ENCODE measurements at places on chromosomes 7 and 10.

DNA sequence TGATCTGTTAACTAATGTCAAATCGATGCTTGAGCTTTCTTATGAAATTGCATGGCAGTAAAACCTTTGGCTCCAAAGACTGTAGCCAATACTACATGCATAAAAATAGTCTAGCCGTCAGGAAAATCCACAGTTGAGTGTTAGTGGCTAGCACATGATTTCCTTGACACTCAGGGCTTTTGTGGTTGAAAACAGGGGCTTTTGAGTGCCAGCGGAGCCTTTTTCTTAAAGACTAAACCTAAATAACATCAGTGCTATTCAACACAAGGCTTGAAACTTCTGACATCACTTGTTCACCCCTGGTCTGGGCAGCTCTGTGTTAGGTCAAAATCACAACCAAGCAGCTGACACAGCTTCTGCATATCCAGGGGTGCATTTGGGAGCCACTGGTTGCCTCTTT lies 124.2 kb upstream of the BMPER start:
- DNase-seq = no peak

- no peak for DNase-seq
Measured at GRCh38 chr10:81479316-81479715, 395.7 kb upstream of the NRG3 start.

- DNase-seq = no peak
Measured at GRCh38 chr7:26007510-26007909, 144.5 kb upstream of the NFE2L3 start.

- DNase-seq = no peak
Measured at GRCh38 chr10:47256751-47257336, 43.2 kb upstream of the GDF10 start.

GRCh38 chr10:29039677-29040189 lies 249.1 kb upstream of the LYZL1 start:
- no peak for DNase-seq

GRCh38 chr10:79021331-79021907 lies 47.3 kb upstream of the ZMIZ1 start:
- DNase-seq = peak; percentile 19

DNA sequence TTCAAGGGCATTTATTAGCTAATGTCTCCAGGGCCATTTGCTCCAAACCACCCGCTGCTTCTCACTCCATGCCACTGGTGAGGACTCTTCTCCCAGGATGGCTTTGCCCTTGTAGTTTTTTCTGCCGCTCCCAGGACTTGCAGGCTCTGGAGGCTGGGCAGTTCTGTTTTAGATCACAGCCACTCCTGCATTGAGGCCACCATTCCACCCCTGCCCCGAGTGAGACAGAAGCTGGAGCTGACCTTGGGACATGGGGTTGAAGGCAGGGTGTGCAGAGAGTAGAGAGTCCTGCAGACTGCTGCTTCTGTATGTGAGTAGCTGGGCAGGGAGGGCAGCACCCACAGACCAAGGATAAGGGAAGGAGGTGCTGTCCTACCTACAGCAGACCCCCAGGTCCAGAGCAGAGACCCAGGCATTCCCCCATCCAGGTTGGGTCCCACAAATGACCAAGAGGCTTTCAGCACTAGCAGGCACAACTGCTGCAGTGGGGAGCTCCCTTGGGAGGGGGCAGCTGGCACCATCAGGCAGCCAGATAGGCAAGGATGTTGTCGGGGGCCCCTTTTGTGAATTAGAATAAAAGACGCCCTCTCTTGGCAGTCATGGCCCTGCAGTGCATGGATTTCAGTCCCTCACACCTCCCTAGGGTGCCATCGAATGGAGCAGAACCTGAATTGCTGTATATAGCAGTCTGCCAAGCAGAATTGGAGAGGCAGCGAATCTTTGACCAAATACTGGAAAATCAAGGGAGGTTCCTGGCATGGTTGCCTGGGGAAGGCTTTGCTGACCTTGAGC lies 22.7 kb upstream of the ADCYAP1R1 start:
- DNase-seq = no peak

GRCh38 chr10:91311601-91312381 lies 91.3 kb downstream of the PCGF5 start:
- no peak for DNase-seq

- no peak for DNase-seq
Measured at GRCh38 chr7:93890041-93890463, 501 bp downstream of the TFPI2 start.

DNA sequence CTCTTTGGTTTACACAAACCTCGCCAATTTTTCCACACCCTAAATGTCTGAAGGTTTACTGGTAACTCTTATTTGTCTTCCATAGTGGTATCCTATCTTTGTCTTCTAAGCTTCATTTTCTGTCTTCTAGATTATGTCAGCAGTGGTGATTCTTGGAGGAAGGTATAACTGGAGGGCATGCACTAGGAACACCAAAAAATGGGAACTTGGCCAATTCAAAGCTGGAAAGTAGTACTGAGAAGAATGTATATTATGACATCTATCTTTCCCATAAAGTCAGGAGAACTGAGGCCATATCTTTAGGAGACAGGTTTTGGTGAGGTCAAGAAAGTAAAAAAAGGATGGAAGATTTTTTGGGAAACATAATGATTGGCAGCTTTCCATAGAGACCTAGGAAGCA lies 113.3 kb downstream of the CPEB3 start:
- no peak for DNase-seq

DNA sequence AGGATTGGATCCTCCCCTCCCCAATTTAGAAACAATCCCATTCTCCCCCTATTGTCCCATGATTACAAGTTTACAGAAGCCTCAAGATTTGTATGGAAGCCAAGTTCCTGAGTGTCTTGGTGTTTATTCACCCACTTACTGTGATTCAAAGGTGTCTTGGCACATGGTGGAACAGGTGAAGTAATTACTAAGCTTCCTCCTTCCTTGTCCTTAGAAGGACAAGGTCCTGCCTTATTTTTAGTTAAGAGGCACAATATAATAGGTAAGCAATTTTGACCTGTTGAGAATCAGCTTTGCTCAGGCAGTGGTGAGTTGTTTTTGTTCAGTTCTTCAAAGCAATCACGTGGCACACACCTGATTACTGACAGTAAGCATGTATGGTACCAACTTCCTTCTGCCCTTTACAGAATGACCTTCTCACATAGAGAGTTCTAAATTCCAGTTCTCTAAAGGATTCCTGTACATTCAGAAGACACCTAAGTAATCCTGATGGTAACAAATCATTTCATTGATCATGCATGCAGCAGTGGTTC lies 60.7 kb upstream of the SLC13A1 start:
- DNase-seq = no peak

DNA sequence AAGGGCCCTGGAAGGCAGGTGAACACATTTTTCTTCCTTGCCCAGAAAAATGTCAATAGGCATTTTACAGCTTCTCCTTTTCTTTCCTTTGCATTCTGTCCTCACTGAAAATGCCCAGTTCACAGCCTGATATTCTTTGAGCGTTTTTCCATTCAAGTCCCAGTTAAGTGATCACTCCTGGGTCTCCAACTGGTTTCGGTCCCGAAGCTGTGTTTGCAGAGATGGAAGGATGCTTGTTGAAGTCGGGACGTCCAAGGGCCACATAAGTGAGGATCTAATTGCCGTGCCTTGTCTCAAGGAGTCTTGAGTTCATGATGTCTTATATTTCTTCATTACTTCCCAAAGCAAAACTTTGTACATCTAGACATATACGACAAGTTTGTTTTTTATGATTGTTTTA lies 208.7 kb upstream of the PRKCQ start:
- no peak for DNase-seq

DNA sequence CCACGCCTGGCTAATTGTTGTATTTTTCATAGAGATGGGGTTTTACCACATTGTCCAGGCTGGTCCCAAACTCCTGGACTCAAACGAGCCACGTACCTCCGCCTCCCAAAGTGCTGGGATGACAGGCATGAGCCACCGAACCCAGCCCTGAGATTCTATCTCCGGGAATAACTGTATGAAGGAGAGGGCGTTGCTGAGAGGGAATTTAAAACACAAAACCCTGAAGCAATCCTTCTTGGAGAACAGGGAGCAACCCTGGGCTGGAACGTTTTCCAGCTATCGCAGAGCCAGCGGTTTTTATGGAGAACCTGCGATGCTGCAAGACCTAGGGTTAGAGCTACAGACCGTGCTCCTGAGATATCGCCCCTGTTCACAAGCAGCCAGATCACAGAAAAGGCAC lies 144.6 kb downstream of the PRKAG2 start:
- DNase-seq = no peak

GRCh38 chr7:106717955-106718871 lies 57.3 kb upstream of the CCDC71L start:
- DNase-seq = peak; percentile 89

- no peak for DNase-seq
Measured at GRCh38 chr7:128311013-128311412, 32.7 kb downstream of the RBM28 start.

- DNase-seq = peak; percentile 79
Measured at GRCh38 chr10:101066146-101066895, 4.5 kb downstream of the KAZALD1 start.

DNA sequence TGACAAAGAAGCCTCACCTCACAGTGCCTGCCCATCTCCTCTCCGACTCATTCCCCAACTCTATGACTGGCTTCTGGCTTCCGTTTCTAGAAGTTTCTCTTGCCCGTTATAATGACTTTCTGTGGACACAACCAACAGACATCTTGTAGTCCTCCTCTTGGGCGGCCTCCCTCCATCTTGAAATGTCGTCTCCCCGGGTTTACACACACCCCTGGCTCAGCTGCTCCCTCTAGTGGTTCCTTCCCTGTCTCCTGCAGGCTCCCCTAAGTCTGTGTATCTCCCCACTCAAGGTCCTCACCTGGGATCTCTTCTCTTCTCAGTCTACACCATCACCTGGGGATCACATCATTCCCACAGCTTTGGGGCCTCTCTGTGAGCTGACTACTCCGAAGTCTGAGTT lies 123.4 kb upstream of the NEBL start:
- no peak for DNase-seq

DNA sequence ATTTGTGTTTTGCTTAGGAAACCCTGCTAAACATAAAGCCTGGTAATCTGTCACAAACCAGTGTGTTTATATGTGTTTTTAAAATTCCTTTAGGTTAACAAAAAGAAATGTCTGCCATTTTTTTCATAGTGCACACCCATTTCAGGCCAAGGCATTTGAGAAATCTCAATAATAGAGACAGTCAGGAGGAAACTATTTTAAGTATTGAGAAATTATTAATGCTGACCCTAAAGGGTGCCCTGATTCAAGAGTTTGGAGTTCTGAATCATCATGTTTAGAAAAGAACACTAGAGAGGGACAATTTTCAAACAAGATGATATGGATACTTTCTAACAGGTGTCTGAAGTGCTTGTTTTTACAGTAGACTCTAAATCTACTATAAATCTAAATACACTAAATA lies 28.7 kb downstream of the MALRD1 start:
- no peak for DNase-seq

DNA sequence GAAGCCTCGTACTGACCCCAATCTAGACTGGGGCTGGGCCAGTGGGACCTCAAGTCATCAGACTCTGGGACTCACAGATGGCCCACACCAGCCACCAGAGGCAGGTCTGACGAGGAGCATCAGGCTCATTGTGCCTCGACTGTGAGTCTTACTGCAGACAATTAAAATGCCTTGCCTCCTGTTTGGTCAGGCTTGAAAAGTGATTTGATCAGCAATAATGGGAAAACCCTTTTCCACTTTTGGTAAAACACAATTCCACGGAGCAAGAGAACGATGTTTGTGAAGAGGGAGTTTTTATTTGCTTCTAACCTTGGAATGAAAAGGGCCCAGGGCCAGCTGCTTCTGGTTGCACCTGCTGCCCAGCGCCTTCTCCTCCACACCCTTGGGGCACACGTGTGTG lies 43.9 kb downstream of the C10orf143 start:
- DNase-seq = no peak

GRCh38 chr10:45374350-45375052 lies 485 bp downstream of the ALOX5 start:
- DNase-seq = no peak

- no peak for DNase-seq
Measured at GRCh38 chr10:5400468-5401240, 4.0 kb downstream of the TUBAL3 start.

- DNase-seq = no peak
Measured at GRCh38 chr7:55065511-55066229, 46.9 kb downstream of the EGFR start.

DNA sequence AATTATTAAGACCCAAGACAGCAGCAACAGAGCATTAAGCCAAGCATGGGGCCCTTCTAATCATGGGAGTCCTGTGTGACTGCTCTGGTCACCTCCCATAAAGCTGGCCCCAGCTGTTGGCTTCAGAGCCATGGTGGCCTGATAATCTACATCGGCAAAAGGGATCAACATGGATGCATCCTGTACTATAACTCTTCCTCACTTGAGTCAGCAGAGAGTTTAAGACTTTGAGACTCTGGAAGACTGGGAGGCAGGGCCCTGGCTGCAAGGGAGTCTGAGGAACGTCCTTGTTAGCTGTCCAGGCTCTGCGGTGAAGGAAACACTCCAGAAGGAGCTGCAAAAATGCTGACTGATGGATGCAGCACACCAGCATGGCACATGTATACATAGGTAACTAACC lies 95.0 kb upstream of the KIAA1217 start:
- DNase-seq = no peak

GRCh38 chr7:101562531-101563197 lies 66.4 kb downstream of the MYL10 start:
- no peak for DNase-seq

GRCh38 chr7:26930845-26931244 lies 66.5 kb upstream of the SKAP2 start:
- no peak for DNase-seq

DNA sequence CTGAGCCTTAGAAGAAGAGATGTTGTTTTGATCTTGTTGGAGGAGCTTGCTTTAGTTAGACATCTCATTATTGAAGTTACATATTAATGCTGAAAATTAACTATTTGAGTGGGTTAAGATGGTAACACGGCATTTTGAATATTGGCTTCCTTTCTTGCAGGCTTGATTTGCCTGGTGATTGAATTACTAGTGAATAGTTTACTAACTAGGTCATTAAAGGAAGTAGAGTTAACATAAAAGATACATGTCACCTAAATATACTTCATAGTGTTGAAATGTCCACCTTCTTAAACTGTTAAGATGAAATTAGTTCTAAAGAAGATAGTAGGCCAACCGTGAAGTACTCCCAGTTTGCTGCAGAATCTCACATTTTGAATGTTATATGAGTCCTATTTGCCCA lies 18.5 kb downstream of the MPLKIP start:
- DNase-seq = no peak

DNA sequence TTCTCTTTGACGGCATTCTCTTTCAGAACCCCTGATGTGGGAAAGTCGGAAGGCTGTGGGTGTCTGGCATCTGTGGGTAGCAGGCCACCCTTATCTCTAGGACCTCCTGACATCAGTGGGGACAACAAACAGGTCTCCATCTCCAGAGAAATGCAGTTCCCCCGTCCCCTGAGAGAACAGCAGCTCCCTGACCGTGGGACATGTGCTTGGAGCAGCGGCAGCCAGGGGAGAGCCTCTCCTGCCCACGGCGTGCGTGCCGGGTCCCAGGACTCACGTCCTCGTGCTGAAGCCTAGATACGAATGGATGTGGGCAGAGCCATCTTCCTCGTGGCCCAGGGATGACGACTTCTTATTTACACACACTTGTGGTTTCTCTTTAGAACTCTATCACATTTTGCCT lies 133.0 kb downstream of the FGFR2 start:
- no peak for DNase-seq

Data from activated effector memory CD4-positive, alpha-beta T cell treated with anti-CD3 and anti-CD28 coated beads, Interleukin-2, amount 50 U/mL, for 16 hours (primary cell).